ENCODE measurements at places on chromosomes 16 and 17.

DNA sequence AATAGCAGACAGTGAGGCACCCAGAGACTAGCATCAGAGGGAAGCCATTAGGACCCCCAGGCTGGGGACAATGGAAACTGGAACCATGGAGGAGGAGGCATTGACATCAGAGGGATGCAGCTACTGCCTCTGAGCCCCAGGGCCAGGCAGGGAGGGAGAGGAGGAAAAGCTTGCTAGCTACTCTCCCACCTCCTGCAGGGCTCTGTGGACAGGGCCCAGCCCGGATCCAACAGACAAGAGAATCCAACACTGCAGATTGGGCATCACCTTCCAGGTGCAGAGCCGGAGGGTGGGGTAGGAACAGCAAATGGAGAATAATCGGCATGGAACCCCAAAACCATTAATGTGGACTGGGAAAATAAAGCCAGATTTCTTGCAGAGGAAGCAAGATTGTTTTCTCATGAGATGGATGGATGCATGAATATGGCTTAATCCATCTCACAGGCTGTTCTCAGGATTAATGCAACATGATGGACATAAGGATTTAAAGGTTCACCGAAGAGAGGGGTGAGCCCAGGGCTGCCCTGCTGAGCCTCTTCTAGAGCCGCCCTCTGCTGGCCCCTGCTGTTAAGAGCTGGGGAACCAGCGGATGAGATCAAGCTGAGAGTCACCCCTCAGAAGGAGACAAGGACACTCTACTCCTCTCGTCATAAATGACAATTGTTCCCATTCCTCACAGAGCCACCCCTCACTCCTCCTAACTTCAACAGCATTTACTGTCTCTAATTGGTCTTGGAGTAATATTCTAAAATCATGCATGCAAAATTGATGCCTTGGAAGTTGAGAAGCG lies 48.8 kb downstream of the DNAH3 start:
- DNase-seq: no peak

DNA sequence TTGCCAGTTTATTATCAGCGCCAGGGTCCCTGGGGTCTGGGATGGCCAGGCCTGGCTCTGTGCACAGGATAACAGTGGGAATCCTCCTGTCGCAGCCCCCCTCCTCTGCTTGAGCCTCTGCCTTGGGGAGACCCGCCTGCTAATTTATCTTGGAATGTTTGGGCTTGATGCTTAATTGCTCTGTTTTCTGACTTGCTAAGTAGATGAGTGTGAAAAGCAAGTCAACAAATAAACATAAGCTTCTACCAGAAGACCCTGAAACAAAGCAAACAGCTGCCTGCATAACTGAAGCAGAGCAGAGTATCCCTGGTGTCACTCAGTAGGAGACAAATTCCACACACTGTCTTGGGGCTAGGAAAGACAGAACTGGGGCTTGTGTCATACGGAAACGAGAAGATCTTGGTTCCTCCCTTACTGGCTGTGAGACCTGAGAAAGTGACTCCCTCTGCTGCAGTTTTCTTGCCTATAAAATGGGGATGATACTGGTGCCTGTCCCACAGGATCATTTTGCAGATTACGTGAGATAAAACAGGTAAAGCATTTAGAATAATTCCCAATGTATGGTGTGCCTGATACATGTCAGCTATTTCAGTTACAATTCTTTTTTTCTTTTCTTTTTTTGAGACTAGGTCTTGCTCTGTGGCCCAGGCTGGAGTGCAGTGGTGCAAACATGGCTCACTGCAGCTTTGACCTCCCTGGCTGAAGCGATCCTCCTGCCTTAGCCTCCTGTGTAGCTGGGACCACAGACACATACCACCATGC lies 44.8 kb upstream of the IRX3 start:
- no peak for DNase-seq

GRCh38 chr17:39339272-39339671 lies 62.2 kb downstream of the FBXL20 start:
- DNase-seq: no peak

- no peak for DNase-seq
These were observed 221.5 kb upstream of the FOXF1 start for GRCh38 chr16:86288716-86289294.

GRCh38 chr17:77750427-77751043 lies 208.0 kb upstream of the TNRC6C start:
- DNase-seq: no peak

- DNase-seq: no peak
These were observed 196.7 kb upstream of the GSE1 start for GRCh38 chr16:85416228-85417109.

- no peak for DNase-seq
These were observed 613 bp downstream of the ECI1 start for GRCh38 chr16:2250652-2251295.

GRCh38 chr17:57006040-57006439 lies 28.1 kb downstream of the SCPEP1 start:
- no peak for DNase-seq

DNA sequence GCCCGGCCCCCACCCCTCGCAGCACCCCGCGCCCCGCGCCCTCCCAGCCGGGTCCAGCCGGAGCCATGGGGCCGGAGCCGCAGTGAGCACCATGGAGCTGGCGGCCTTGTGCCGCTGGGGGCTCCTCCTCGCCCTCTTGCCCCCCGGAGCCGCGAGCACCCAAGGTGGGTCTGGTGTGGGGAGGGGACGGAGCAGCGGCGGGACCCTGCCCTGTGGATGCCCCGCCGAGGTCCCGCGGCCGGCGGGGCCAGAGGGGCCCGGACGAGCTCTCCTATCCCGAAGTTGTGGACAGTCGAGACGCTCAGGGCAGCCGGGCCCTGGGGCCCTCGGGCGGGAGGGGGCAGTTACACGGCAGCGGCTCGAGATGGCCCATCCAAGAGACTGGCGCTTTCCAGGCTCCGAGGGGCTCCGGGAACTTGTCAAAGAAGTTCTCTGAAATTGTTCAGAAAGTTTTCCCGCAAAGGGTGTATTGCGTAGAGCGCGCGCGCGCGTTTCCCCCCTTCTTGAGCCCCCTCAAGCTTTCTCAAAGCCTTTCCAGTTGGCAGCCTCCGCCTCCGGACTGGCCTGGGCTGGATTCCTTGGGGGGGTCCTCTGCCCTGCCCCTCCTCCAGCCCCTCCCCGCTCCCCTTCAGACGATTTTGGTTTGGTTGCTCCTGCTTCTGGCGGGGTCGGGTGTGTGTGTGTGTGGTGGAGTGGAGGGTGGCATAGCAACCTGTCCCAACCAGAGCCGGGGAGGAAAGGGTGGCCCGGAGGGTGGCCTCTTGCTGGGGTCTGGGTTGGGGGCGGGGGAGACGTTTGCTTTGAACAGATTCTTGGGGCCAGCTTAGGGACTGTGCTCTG lies 504 bp downstream of the ERBB2 start:
- no peak for DNase-seq

DNA sequence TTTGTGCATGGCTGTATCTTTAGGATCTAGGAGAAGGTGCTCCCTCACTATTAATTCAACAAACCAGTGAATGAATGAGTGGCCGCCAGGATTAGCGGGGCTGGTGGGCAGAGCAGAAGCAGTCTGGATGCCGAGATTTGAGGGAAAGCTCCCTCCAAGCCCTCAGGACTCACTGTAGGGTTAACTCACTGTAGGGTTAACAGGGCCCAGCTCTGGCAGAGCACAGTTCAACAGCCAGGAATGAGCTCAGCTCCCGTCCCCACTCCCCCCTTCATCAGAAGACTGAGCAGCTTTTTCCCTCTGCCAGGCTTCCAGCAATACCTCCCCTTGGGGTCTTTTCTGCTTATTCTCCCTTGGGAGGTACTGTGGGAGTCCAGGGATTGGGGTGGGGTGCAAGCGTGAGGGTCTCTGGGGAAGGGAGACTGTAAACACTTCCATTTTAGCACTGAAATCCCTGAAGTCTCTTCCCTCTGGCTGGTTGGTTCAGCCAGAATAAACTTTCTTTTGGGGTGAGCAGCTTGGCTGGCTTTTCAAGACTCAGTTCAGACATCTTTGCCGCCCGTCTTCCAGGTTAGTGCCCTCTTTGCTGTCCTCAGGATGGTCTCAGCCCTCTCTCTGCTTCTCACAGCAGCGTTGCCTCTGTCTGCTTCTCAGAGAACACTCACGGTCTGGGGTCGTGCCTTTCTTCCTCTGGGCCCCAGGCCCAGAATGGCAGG lies 53.7 kb upstream of the WSB1 start:
- DNase-seq: no peak

DNA sequence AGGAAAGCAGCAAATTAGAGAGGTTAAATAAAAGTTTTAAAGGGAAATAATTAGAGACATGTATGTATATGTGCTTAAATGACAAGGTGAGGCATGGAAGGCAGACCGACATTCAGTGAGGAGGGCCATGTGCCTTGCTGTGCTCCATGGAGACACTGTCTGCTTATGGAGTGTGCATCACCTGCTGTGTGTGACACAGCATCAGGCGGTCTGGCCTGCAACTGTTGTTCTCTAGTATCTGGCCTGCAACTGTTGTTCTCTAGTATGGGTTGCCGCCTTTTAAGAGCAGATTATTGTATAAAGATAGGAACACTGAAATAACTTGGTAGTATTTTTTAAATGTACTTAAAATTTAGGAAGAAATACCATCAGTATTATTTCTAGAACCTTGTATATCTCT lies 225.1 kb downstream of the LGALS9B start:
- no peak for DNase-seq

GRCh38 chr17:37225465-37225864 lies 150.3 kb upstream of the C17orf78 start:
- no peak for DNase-seq

DNA sequence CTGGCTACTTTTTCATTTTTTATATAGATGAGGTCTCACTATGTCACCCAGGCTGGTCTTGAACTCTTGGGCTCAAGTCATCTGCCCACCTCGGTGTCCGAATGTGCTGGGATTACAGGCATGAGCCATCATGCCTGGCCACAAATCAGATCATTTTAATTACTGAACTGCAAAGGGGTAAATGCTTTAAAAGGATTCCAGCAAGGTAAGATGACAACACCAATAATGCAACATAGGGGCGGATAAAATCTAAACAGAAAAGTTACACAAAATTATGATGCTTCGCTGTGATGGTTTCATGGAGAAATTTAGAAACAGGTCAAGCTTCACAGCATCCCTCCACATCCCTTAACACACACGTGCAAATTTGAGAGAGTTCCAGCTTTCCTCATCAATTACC lies 32.3 kb downstream of the AXIN1 start:
- no peak for DNase-seq

DNA sequence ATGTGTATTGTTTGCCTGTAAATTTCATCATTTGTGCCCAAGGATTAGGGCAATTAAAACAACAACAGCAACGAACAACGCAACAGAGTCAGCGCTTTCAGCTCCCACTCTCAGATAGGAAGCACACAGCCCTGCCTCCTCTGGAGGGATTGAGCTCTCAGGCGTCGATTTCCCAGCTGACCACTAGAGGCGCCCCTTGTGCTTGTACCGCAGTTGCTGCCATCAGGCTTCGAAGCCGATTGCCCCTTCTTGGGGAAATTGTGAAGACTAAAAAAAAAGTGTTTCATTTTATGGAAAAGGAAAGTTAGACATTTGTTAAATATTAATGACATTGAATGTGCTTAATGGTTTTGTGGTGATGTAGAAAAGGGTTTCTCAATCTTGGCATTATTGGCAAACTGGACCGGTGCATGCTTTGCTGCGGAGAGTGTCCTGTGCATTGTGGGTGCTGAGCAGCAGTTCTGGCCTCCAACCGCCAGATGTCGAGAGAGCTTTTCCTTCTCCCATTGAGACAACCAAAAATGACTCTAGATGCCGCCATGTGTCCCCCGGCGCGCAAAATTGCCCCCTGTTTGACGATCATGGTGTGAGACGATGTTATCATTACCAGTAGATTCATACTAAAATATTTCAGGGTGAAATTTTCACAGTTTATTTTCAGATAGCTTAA lies 650.4 kb upstream of the RBFOX1 start:
- no peak for DNase-seq

DNA sequence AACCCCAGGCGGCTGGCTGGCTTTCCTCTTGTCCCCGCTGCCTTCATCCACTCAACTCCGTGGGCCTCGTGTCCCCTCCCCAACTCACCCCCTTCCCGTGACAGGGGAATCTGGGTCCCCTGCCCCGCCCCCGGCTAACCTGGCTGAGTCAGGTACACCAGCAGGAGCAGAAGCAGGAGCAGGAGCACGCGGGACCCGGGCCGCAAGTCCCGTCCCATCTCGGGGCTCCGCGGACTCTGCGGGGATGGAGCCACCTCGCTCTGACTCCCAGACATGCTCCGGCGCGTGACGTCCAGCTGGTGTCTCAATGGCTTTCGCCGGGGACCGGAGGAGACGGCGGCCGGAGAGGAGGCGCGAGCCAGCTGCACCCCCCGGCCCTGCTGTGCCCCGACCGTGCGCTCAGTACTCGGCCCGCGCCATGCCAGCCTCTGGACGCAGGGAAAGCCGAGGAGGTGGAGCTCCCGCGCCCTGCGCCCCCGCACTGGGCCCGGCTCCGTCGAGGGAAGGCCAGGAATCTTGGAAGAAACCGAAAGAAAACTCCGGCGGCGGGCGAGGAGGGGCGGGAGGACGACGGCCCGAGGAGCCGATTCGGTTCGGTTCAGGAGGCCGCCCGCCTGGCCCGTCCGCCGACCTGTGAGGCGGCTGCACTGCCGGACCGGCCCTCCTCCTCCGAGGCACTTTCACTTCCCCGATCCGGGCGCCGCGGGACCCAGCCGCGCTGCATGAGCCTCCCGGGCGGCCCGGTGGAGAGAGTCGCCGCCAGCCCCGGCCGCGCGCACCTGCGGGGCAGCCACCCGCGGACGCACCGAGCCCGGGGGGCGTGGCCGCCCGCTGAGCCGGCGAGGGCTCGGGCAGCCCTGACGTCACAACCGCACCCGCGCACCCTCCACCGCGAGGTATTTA lies at the start of the genes CXCL16 and ZMYND15:
CXCL16 (minus strand) TSS at position 807 of the 903 bp plus-strand sequence; CDS start at position 218, 589 bp downstream.
ZMYND15 (plus strand) TSS at position 712 of the 903 bp plus-strand sequence. CDS start 716 bp downstream, outside the sequence.
- no peak for DNase-seq

- no peak for DNase-seq
These were observed 7.3 kb upstream of the SNAI3 start for GRCh38 chr16:88693420-88694177.

DNA sequence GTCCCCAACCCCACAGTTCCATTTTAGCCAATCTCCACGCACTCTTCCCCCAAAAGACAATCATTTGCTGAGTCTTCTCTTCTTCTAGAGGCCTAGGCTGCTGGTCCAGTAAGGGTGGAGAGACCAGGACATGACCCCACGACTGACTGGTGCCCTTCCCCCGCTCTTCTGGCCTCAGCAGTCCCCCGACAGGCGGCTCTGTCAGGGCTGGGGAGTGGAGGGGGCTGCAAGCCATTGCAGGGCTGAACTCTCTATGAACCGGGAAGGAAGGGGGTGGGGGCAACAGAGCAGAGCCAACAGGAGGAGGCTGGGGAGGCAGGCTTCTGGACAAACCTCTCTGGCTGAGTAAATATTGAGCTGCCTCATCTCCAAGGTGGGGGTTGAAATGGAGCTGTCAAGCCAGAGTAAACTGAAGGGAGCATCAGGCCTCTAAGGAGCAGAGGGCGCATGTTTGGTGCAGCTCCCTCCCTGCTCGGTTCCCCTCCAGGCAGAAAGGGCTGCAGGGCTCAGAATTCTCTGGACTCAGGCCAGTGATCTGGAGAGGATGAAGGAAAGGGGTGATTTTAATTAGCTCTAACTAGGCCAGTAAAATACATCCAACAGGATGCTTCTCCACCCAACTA lies 8.7 kb downstream of the HOXB1 start:
- no peak for DNase-seq

- no peak for DNase-seq
These were observed 10.0 kb downstream of the SLC38A8 start for GRCh38 chr16:84032458-84033178.

GRCh38 chr16:3461151-3461550 lies 17.7 kb downstream of the NAA60 start:
- DNase-seq: no peak

GRCh38 chr16:16908077-16908476 lies 529.1 kb downstream of the NPIPA7 start:
- DNase-seq: no peak

- DNase-seq: no peak
These were observed 10.4 kb downstream of the PMM2 start for GRCh38 chr16:8808009-8808408.

Data from smooth muscle cell of the brain vasculature (primary cell).